ENCODE measurements at places on chromosomes 7 and 10.

DNA sequence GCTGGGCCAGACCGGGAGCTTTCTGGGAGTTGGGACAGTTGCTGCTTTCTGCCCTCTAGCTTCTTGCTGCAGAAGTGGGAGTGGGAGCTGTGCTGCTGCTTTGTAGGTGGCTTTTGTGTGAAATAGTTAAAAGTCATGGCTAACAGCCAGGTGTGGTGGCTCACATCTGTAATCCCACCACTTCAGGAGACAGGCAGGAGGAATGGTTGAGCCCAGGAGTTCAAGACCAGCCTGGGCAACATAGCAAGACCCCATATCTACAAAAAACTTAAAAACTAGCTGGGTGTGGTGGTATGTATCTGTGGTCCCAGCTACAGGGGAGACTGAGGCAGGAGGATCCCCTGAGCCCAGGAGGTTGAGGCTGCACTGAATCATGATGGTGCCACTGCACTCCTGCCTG lies 13.7 kb downstream of the TACR2 start:
- DNase-seq, result no peak

GRCh38 chr7:90412458-90413184 lies 9.4 kb downstream of the CLDN12 start:
- DNase-seq, result no peak

- DNase-seq, result no peak
Observed at GRCh38 chr10:70053218-70053840, 683 bp downstream of the MACROH2A2 start.

- DNase-seq, result no peak
Observed at GRCh38 chr10:25498645-25499044, 323.8 kb downstream of the GPR158 start.

DNA sequence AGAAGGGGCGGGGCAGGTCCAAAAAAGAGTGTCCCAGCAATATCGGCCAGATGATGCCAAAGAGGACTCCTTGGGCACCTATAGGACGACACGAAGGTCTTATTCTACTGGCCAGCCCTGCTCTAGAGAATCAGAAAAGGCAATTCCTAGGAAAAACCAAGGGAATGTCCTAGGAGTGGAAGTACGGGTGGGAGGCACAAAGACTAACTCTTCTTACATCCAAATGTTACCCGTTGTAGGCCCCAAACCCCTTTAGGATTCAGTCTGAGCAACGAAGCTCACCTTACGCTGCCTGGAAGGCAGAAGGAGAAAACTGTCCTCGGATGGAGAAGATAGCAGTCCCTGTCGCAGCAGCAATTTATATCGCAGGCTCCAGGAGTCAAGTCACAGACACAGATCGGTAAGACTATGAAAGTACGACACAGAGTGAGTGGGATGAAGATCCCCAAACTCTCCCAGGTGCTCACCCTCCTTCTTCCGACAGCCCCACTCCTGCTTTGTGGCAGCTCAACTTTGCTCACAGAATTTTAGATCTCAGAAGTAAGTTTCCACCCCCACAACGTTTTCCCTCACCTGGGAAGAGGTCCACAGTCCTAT lies 558 bp downstream of the TCTN3 start:
- no peak for DNase-seq

- no peak for DNase-seq
Observed at GRCh38 chr10:124685261-124685660, 58.9 kb downstream of the FAM53B start.

- DNase-seq, result peak; percentile 15
Observed at GRCh38 chr10:123573236-123574108, 92.7 kb upstream of the GPR26 start.

DNA sequence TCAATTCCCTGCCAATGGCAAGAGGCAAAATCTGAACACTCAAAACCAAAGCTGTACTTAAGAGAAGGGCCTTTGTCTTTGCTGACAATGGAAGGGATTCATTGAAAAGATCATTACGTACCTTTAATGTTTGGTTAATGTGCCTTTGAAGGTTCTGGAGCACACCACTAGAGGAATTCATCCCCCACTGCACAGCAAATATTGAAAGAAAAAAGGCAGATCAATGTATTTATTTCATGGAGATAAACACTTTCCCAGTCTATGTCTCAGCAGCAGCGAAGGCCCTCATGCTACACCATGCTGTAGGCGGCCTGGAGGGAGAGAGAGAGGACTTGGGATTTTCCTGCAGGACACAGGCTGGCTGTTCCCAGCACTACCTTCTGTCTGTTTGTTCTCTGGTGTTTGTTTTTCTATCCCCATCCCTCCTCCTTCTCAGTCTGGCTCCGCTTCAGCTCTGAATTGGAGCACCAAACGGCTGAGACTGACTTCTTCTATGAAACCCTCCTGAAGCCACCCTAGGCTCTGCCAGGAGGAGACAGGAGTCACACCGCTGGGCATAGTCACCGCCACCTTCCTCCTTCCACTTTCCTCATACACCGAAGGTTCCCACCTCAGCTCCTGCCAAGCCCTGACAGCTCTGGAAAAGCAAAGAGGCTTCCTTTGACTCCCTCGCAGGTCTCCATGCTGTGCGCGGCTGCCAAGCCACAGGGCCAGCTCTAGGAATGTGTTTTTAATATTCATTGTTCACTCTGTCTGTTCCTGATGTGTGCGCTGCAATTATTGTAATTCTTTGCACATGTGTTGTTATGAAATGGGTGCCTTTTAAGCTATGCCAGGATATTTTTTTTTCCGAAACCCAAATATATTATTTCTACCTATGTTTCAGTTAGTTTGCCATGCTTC lies 301.5 kb downstream of the FZD1 start:
- DNase-seq, result no peak

GRCh38 chr7:106392144-106392543 lies 107.4 kb upstream of the NAMPT start:
- no peak for DNase-seq
